ENCODE measurements at places on chromosomes 13 and 19. TPM values are rescaled to one million over a fixed set of nuclear protein-coding genes. Genes with fewer than 3 reads are reported as not detected.

- no peak for DNase-seq
Observed at GRCh38 chr19:10471909-10472308, 31.2 kb downstream of the KEAP1 start.

AP2S1 gene
- total RNA-seq: 42.1 TPM

- no peak for DNase-seq
Observed at GRCh38 chr19:21586311-21587116, 81.1 kb downstream of the ZNF429 start.

MEIS3 gene
- not detected for total RNA-seq

- no peak for DNase-seq
Observed at GRCh38 chr13:98272549-98272948, 95.5 kb upstream of the RNF113B start.

- DNase-seq: no peak
Observed at GRCh38 chr13:51240178-51240577, 18.0 kb downstream of the FAM124A start.

GRCh38 chr19:31952693-31953092 is 392.7 kb upstream of the ZNF507 start:
- no peak for DNase-seq

DNA sequence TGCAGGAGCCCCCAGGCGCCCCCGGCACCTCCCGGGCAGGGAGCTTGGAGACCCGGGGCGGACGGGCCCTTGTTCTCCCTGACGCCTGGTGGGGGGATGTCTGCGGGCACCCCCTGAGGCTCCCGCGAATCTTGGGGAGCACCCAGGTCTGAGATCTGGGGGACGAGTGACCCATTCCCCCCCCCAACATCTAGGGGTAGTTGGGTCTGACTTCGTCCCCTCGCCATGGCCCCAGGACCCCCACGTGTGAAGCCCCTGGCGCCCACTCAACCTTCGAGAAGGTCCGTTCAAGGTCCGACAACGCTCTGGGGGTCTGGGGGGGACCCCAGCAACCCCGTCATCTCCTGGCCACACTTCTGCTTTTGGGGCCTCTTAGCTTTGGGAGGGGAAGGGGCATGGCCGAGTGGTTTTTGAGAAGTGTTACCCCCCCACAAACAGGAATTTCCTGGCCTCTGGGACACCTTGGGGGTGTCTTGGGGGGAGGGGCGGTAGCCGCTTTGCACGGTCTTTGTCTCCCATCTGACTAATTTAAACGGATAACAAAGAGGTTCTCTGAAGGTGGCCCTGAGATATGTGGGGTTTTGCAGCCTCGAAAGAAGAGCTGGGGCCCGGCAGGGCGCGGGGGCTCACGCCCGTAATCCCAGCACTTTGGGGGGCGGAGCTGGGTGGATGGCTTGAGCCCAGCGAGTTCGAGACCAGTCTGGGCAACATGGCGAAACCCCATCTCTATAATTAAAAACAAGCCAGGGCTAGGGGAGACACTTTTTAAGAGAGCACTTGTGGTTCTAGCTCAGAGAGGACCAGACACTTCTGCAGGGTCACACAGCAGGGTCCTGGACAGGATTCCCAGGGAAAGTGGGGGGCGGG is 608 bp downstream of the CNN2 start:
- peak; percentile 31 for DNase-seq

AXL gene
- not detected for total RNA-seq

CYP4F2 gene
- not detected for total RNA-seq

DNA sequence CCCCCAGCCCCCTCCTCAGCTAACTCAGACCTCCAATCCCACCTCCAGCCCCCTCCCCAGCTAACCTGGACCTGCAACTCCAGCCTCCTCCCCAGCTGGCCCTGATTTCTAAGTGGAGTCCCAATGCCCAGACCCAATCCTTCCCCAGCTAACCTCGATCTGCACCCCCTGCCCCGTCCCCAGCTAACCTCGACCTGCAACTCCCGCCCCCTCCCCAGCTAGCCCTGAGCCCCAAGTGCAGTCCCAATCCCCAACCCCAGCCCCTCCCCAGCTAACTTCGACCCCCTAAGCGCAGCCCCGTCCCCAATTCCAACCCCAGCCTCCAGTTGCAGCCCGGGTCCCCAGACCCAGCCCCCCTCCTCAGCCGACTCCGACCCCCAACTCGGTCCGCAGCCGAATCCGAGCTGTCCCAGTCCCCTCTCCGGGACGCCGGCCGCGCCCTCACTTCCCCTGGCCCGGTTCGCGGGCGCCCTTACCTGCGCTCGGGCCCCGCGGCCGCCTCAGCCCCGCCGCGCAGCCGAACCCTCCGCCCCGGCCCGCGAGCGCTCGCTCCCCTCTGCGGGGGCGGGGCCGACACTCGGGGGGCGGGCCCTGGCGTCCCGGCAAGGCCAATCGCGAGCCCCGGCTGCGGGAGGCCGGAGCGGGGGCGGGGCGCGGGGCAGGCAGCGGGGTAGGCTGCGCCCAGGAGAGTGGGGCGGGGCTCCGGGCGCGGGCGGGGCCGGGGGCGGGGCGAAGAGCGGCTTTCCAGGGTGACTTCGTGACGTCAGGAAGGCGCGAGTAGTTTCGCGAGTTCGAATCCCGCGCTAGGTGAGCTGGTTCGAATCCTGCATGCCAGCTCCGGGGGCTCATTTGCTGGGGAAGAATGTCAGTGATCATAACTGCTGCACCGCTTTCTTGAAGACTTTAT is at the start of gene GNG7:
TSS of gene GNG7 (minus strand) at position 525 of the 907 bp plus-strand sequence. CDS start 182,006 bp downstream, outside the sequence.
- peak; percentile 95 for DNase-seq

- DNase-seq: no peak
Observed at GRCh38 chr19:38993271-38993670, 17.7 kb upstream of the FBXO17 start.

GRCh38 chr19:35162471-35163326 is 8.2 kb downstream of the FXYD5 start:
- no peak for DNase-seq

MIA gene
- total RNA-seq: 11.2 TPM

PRR22 gene
- total RNA-seq: 5.9 TPM

DNA sequence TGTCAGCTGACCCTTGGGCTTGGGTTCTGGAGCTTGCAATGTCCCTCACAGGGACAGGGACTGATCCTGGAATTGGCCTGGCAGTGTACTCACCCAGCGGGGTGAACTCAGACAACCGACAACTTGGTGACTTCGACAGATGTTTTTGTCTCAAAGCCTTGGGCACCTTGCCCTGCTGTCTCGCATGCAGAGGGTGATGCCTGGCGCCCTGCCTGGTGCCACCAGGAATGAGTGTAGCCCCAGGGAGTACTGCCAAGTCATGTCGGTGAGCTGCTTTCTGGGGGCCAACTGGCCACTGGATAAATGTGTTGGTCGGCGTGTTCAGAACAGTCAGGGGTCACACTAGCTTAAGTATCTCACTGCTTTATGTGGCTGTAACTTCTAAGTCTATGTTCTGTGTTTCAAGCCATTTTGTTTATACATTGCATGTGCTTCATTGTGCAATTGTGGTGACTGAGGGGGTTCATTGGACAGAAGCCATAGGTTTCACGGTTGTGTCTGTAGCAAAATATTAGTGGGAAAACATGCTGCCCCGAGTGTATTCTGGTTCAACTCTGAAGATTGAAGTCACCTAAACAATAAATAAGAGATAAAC is 96.3 kb upstream of the TNFSF11 start:
- DNase-seq: no peak

TBXA2R gene
- total RNA-seq: 0.64 TPM

ZNF221 gene
- total RNA-seq: 2.9 TPM

DNA sequence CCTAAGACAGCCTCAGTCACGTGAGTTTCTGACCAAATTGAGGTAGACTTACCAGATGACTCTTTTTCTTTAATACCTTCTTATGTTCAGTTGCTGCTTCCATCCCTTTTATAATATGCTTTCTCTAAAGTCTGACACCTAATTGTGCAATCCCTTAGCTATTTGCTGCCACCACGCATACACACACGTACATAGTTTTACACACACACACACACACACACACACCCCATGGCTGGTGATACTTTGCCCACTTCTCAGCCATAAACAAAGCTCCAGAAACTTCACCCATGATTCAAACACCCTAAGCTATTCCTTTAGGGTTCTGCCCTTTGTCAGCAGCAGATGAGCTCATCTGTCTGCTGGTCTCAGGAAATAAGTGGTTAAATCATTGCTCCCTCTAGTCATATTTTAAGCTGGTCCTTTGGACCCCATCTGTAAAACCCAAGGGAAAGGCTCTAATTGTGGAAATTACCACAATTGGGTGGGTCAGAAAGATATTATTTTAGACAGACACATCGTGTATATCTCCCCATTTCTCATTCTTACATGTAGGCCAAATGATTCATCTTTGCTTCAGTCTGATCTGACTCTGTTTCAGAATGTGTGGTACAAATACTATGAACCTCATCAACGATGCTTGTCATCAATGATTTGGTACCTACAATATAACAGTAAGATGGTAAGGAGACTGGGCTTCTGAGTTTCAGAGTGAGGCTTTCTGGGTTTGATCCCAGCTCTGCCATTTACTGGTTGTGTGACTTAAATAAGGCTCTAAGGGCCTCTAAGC is 69.2 kb downstream of the NALCN start:
- no peak for DNase-seq

DNA sequence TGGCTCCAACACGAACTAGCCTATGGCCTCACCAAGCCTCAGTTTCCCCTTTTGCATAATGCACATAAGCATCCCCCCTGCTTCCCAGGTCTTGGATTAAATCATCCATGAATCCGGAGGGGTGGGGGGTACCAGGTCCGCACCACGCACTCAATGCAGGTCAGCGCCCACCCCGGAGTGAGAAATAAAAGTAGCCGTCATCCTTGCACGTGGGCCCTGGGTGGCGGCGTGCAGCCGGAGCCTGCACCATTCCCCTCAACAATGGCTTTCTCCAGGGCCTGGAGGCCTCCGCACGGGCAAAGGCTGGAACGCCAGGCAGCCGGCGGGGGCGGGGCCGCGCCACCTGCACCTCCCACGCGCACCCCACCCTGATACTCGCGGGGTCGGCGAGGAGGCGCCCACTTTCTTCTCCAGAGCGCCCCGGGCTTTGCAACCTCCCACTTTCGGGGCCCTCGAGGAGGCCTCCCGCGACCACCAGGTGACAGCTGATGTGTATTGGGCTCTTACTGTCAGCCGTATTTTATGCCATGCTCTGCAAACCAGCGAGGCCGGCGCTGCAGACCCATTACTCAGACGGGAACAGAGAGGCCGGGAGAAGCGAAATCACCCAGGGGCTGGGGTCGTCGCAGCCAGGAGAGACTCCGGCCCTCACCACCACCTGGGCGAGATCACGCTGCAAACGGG is 767 bp upstream of the GADD45B start:
- DNase-seq: peak; percentile 62

GRCh38 chr13:44711706-44712105 is 135.6 kb upstream of the TSC22D1 start:
- no peak for DNase-seq

DNA sequence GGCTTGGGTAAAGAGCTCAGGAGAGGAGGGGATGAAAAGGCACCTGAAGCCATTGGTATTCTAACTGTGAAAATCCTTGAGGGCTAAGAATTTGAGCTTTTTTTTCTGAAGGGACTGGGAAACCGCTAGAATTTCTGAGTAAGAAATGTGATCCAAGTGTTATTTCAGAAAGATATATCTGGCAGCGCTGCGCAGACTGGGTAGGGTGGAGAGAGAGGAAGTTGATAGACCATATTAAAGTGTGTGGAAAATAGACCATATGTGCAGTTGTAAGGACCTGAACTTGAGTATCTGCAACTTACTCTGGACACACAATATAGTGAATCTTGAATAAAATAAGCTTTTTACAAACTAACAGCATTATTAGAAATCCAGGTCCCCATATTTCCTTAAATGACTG is 427.4 kb downstream of the NDFIP2 start:
- no peak for DNase-seq

- DNase-seq: no peak
Observed at GRCh38 chr13:73608711-73609485, 525.3 kb downstream of the KLF12 start.

DNA sequence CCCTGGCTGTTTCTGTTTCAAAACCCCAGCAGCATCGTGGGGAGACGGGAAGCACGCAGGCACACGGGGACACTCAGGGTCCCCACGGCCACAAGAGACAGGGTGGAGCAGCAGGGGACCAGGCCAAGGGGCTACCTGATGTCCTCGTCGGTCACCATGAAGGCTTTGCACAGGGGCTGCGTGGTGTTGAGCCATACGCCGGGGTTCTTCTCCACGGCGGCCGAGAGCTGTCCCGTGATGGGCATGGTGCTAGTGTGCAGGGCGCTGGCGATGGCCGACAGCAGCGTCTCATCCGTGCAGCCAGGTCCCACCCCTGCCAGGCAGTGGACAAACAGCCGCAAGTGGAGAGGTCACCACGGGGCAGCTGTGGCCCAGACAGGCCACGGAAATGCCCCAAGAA is 11.7 kb downstream of the MBD3 start:
- no peak for DNase-seq

DNA sequence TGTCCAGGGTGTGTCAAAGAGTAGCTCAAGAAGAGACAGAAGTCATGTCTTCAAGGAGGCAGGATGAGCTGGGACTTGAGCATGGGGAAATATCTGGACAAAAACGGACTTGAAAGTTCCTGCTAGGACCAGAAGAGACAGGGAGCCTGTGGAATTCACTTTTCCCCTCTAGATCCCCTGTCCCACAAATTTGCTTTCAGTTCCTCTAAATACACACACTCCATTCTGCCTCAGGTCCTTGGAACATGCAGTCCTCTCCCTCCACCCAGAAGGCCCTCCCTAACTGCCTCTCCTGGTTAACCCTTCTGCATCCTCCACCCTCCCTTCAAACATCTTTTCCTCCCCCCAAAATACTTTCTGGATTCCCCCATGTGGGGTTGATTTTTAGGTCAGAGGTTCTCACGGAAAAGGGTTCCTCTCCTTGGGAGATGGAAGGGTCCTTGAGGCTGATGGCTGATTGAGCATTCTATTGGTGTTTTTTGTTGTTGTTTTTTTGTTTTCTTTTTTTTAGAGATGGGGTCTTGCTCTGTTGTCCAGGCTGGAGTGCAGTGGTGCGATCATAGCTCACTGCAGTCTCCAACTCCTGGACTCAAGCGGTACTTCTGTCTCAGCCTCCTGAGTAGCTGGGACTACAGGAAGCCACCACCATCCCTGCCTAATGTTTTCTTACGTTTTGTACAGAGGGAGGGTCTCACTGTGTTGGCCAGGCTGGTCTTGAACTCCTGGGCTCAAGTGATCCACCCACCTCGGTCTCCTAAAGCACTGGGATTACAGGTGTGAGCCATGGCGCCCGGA is 6.9 kb upstream of the RETN start:
- no peak for DNase-seq
